ENCODE measurements at places on chromosomes 16 and 17.
A peak's percentile ranks its signal among the peaks of the same experiment; 100 is the strongest.

DNA sequence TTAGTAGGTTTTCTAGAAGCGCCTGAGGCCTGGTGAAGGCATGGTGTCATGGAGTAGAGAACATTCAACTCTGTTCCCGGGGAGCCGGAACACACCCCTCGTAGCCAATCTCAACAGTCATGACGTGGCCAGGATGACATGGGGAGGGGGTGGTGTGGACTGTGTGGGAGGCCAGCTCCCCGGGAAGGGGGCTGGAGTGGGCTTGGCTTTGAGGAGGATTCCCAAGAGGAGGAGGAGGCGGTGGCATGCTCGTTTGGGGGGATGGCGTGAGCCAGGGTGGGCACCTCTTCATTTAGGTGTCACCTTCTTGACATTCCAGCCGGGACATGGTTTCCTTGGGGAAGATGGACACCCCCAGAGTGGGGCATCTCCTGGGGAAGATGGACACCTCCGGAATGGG, 257.5 kb downstream of the SEC14L1 start:
- DNase-seq, result no peak

GRCh38 chr17:57595947-57596695, 149.0 kb downstream of the CCDC182 start:
- no peak for DNase-seq

DNA sequence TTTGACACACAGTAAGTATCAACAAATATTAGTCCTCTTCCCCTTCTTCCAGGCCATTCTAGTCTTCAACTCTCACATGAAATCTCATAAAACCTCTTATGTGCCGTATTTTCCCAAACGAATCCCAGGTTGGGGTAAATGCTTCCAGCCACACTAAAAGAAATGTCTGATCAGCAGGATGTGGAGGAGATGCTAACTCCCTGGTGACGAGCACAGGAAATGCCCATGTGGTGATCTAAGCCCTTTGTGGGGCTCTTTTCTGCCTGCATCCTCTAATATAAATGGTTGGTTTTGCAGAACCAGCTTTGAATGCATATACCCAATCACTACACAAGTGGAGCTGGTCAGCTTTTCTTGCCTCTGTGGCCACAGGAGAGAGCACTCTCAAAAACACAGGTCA, 498.2 kb upstream of the ERCC4 start:
- no peak for DNase-seq

GRCh38 chr16:8733849-8734540, 59.6 kb downstream of the ABAT start:
- no peak for DNase-seq

DNA sequence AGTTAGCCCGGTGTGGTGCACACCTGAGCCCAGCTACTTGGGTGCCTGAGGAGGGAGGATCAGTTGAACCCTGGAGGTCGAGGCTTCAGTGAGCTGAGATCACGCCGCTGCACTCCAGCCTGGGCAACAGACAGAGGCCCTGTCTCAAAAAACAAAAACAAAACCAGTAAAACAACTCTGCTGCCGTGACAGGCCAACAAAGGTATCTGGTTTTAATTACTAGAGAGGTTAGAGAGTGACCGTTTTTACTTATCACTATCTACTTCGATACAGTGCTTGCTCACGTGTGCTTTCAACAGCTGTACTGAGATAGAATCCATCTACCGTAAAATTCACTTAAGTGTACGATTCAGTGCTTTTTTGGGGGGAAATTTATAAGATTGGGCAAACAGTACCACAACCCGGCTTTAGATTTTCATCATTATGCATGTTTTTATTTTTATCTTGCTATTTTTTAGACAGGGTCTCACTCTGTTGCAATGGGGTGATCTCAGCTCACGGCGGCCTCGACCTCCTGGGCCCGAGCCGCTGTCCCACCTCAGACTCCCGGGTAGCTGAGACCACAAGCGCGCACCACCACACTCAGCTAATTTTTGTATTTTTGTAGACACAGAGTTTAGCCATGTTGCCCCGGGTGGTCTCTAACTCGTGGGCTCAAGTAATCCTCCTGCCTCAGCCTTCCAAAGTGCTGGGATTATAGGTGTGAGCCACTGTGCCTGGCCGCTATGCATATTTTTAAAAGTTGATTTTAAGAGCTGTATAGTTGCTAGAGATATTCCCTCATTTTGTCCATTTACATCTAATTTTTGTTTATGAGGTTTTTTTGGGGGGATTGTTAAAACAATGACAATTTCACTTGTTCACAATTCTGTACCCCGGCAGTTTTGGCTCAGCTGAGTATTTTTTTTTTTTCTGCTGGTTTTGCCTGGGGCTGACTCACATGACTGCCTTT, 30.9 kb downstream of the SERPINF1 start:
- no peak for DNase-seq

DNA sequence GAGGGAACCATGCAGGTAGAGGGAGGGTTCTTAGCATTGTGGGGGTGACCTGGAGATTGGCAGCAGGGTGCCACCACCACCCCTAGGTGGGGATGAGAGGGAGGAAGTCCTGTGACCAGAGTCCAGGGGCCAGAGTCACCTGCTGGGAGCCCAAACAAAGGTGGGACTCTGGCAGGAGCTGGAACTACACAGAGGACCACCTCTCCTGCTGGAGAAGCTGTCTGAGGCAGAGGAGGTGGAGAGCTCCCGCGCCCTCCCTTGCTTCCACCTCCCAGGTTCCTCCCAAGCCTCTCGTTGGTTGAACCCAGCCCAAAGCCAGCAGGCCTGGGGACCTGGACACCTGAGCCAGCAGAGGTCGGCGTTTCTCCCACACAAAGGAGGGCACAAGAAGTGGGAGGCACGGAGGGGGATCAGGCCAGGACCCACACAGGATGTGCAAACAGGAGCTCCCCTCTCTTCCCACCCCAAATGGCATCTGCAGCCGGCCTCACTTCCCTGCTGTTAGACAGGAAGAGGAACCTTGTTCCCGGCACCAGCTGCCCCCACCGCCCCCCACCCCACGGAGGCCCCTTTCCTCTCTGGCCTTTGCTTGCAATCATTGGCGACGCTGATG, 154.6 kb downstream of the SEC14L1 start:
- DNase-seq, result no peak

DNA sequence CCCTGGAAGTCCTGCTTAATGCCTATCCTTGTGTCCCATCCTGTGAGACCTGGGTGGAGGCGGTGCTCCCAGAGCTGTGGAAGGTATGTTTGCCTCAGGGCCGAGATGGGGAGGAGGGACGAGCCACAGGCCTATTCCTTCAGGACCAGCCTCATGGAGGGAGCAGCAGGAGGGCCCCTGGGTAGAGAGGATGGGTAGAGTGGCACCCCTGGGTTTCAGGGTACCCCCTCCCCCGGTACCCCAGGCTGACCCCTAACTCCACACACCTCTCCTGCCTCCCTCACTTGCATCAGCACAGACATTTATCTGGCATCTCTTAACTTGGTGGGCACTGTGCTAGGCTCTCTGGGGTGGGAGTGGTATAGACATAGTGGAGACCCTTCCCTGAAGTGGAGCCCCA, 7.1 kb downstream of the ASB16 start:
- no peak for DNase-seq

GRCh38 chr17:48578616-48579470, 693 bp upstream of the HOXB4 start:
- DNase-seq, result no peak

DNA sequence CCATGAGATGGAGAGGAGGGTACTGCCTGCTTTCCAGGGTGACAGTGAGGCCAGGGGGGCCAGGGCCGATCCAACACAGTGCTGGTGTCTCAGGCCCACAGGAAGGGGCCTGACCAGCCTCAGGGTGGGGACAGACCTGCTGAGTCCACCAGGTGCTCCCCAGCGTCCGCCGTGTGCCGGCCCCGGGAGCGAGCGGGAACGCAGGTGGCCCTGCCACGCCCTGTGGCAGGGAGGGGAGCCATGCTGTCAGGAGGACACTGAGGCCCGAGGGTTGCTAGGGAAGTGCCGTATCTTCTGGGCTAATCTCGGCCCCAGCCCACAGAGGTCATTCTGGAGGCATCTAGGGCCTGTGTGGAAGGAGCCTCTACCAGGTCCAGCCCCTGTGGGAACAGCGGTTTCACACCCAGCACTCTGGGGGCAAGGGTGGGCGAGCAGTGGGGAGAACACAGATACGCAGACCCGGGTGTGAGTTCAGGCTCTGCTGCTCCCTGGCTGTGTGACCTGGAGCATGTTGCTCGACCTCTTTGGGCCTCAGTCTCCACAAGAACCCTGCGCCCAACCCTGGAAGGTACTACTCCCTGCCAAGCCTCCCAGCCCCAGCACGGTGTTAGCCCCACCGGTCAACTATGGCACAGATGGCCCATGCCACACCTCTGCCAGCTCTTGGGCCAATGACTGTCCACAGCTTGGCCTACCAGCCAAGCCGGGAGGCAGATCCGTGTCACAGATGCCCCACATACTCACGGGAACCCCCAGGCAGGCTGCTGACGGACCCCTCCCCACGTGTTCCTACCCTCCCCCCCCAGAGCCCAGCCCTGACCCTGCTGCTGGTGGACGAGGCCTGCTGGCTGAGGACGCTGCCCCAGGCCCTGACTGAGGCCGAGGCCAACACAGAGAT, 43.9 kb upstream of the ZC3H18 start:
- DNase-seq, result no peak

GRCh38 chr16:4371357-4372000, at the start of gene VASN:
TSS of gene VASN (plus strand) at chr16:4371848. CDS start at chr16:4380878, 9,030 bp downstream.
- peak; percentile 83 for DNase-seq

- no peak for DNase-seq
Observed at GRCh38 chr17:2030779-2031163, 818 bp downstream of the DPH1 start.

DNA sequence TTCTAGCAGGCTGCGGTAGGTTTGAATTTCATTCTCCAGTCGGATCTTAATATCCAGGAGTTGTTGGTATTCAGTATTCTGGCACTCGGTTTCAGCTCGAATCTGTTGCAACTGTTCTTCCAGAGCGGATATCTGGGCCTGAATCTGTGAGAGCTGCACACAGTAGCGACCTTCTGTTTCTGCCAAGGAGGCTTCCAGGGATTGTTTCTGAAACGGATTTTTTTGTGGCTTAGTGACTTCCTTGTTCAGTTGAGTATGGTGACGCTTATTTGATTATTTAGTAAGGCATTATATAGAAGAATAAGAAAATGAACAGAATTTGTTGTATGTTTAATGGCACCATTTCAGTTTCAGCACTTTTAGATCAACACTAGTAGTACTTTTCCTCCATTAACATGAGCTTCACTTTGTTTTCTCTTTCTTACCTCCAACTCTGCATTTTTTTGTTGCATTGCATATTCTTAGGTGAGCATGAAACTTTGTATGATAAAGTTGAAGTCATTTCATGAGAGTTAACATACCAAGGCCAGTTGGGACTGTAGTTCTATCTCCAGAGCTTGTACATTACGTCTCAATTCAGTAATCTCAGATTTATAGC, 2.8 kb downstream of the KRT10 start:
- DNase-seq, result no peak

DNA sequence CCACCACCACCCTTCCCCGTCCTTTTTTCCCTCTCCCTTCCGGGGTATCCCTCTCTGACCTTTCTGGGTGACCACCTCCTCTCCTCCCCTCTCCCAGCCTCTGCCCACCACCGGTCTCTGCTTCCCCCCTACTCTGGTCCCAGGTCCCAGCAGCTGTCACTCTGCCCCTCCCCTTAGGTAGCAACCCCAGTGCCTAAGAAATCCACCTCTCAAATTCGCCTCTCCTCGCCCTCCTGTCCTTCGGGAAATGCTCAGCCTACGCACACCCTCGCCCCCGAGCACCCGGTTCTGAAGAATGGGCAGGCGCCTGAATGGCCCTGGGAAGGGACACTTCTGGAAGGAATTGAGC, 775 bp upstream of the SP6 start:
- DNase-seq, result no peak

GRCh38 chr17:36540696-36541095, 4.0 kb upstream of the GGNBP2 start:
- no peak for DNase-seq

DNA sequence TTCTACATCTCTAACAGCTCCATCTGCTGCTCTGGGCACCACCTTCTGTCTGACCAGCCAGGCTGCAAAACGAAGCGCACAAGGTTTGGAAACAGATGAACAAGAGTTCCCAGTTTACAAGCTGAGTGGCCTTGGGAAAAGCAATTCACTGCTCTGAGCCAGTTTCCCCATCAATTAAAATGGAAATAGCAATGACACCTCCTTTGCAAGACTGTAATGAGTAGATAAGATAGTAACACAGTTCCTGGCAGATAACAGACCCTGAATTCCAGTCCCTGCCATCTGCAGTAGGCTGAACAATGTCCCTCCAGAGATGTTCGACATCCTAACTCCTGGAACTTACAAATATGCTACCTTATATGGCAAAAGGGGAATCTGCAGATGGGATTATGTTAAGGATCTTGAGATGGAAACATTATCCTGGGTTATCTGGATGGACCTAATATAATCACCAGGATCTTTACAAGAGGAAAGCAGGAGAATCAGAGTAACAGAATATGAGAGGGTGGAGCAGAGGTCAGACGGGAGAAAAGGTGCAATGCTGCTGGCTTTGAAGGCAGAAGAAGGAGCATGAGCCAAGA, 27.9 kb downstream of the CPPED1 start:
- no peak for DNase-seq

DNA sequence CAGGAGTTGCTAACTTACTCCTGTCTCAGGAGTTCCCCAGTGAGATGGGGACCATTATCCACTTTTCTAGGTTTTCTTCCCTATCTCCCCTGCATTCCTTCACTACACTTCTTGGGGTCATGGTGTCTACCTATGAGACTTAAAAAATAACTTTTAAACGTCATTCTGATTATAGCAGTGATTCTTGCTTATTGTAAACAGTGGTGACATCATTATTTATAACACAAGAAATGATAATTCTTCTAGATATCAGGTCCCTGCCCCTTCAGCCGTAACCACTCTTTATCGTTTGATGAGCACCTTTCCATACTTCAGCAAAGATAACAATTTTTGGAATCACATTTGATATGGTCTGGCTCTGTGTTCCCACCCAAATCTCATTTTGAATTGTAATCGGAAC, 27.2 kb upstream of the IRX3 start:
- no peak for DNase-seq

DNA sequence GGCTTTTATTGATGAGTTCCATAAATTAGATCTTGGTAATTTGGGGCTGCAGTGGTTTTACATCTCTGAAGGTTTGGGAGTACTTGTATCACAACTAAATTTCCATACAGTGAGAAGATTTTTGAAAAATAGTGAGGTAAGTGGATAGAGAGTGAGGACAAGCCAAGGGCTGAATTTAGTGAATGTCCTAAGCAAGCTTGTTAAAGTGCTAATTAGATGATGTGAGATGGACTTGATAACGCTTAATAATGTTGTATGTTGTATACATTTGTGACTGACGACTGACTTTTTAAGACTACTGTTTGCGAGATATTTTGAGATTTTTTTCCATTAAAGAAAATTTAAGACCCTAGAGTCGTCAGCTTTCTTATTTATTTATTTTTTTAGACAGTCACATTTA, 3.9 kb downstream of the NFATC3 start:
- DNase-seq, result no peak

GRCh38 chr16:50622643-50623369, 58.3 kb downstream of the SNX20 start:
- DNase-seq, result no peak

GRCh38 chr16:29710227-29711219, 31.5 kb downstream of the QPRT start:
- no peak for DNase-seq

- no peak for DNase-seq
Observed at GRCh38 chr17:27264068-27264812, 29.7 kb upstream of the WSB1 start.

Measured in left ventricle myocardium inferior (tissue), 1 donor.